ENCODE measurements at places on chromosomes 12 and 14. TPM values are rescaled to one million over a fixed set of nuclear protein-coding genes. Genes with fewer than 3 reads are reported as not detected.

DNA sequence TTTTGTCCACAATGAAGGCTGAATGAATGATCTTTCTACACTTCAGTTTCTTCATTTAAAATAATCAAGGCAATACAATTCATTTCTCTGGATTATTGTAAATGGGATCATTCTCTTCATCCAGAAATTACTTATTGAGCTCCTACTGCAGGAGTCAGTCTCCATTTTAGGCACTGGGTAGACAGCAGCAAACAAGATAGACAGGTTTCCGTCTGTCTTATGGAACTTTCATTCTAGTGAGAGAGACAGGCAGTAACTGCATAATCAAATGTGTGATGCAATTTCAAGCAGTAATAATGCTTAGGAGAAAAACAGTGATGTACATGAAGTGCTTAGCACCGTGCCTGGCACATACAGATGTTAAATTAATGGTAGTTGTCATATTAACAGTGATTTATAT is 118.9 kb downstream of the SUDS3 start:
- DNase-seq, result no peak

DNA sequence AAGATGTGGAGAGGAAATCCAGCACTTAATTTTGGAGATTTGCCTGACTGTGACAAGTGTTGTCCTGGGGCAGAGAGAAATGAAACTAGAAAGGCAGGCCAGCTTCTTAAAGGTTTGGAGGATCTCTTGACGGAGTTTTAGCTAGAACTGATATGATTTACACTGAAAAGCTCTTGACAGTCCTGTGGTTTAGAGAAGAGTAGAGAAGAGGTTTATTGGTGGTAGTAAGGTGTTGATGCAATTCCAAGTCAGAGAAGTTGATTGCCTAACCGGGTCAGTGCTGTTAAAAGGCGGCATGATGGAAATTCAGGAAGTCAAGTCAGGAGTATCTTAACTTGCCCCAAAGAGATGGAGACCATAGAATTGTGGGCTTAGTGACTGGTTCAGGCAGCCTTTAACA is 89.0 kb upstream of the TRAF3 start:
- no peak for DNase-seq

DNA sequence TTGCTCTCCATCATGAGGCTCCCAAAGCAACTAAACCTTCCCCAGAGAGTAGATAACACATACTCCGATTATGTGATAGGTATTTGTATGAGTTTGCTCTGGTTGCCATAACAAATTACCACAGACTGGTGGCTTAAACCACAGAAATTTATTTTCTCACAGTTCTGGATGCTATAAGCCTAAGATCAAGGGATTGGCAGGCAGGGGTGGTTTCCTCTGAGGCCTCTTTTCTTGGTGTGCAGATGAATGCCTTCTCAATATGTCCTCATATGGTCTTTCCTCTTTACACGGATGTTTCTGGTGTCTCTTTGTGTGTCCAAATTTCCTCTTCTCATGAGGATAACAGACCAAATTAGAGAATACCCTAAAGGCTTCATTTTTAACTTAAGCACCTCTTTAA is 285.8 kb upstream of the GRIP1 start:
- DNase-seq, result peak; percentile 41

Gene GPRC5A
- total RNA-seq, result not detected

Gene NUAK1
- not detected for total RNA-seq

Gene RASSF3
- 74.1 TPM for total RNA-seq

DNA sequence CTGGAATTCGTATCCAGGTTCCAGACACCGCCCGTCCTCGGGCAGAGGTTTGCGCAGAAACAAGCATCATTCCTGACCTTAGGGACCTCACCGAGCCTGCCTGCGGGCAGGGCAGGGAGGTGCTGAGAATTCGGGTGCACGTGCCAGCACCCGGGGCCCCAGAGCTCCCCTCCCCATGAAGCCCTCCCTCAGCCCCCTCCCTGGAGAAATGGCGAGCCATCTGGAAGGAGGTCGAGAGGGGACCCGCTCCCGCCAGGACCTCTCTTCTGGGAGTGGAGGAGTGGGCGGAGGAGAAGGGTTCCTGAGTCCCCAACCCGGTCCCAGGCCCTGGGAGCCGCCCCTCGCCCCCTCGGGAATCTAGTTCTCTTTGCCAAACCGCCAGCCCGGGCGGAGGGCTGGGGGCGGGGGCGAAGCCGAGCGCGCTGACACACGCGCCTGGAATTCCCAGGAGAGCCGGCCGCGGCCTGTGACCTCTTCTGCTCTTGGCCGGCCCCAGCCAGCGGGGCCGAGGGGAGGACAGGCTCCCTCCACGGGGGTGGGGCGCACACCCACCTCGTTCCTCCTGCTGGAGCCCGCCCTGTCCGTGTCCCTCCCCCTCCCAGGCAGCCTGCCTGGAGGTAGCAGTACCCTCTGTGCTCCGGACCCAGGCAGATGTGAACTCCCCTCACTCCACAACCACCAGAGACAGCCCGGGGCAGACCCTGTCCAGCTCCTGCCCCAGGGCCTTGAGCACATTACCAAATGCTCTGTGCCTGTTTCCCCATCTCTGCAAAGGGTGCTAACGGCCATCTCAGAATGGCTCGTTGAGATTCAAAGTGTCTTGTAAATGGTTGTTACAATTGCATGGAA is 23.0 kb upstream of the GPR132 start:
- DNase-seq, result peak; percentile 40

DNA sequence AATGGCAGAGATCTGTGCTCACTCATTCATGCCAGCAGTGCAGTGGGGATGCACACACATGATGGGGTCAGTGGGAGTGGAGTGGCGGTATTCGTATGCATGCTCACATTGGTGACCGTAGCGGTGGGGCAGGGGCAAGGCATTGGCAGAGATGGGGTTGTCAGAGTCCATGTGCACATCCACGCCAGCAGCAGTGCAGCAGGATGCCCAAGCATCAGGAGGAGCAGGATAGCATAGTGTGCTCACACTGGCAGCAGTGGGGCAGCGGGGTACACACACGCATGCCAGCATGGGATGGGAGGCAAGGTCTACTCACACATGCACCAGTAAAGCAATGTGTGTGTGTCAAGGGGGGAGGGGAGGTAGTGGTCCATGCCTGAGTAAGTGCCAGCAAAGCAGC is 89.4 kb upstream of the GARIN6 start:
- no peak for DNase-seq

Gene CLBA1
- total RNA-seq, result 1.2 TPM

DNA sequence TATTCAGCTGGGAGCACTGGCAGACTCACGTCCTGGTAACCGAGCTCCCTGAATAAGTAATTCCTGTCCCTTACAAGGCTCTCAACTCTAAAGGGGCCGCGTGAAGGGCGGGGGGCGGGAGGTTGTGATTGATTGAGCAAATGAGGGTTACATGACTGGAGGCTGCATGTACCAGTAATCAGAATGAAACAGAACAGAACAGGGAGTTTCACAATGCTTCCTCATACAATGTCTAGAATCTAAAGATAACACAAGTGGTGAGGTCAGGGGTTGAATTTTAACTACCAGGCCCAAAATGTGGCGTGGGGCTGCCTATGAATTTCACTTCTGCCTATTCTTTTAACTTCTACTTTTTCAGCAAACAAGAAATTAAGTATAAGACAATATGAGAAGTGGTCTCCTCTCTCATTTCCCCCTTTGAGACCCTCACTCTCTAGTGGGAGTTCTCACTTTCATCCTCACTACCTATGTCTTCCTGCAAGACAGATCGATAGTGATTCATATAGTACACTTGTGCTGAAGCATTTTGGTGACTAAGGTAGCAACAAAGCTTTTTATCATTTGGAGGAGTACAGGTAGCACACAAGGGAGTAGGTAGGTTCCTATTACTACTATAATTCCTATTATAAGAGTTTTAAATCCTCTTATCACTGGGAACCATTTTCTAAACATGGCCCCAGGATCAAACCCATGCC is 239.8 kb downstream of the KTN1 start:
- no peak for DNase-seq

- no peak for DNase-seq
Measured at GRCh38 chr14:52852810-52853521, 61.6 kb upstream of the GNPNAT1 start.

Gene HAL
- 0.14 TPM for total RNA-seq

DNA sequence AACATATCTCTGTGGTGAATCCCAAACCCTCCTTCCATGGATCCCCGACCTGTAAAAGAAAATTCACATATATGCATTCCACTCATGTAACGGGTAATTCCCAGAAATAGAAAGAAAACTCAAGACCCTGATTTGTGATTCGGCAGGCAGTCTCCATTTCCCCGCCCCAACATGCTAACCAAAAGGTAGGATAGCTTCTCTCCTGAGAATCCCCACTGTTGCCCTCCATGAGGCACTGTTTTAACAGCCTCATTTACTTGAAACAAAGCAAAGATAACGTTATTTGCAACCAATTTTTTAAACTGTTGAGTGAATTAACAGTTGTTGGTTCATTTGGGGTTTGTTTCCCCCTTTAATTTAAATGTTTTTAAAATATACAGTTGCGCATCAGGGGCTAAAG is 774 bp upstream of the SLC2A13 start:
- DNase-seq, result no peak

DNA sequence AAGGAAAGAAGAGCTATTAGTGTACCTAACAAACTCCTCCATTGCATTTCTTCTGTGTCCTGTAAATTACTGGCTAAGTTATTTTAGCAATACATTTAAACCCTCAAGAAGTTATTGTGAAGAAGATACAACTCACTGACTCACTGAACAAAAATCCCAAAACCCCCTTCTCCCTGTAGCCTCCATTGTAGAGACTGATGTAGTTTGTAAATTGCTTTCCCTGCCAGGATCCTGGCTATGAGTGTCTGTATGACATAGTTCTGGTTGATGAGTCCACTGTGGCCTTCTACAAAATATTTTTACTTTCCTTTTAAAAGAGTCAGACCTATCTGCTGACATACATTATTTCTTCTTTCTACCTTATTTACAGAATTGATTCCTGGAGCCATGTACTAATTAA is 155.6 kb downstream of the SLC6A15 start:
- DNase-seq, result no peak

Gene YAF2
- 33.7 TPM for total RNA-seq

Gene FBRSL1
- total RNA-seq, result 67.1 TPM

Gene NKX2-1
- total RNA-seq, result not detected

- no peak for DNase-seq
Measured at GRCh38 chr12:80313209-80313608, 130.8 kb upstream of the PTPRQ start.

GRCh38 chr14:102750376-102750775 is 26.9 kb upstream of the TRAF3 start:
- no peak for DNase-seq

Gene DDX47
- 60.8 TPM for total RNA-seq

- DNase-seq, result no peak
Measured at GRCh38 chr12:18323159-18323558, 61.8 kb downstream of the PIK3C2G start.

- DNase-seq, result no peak
Measured at GRCh38 chr14:78848234-78848820, 678.2 kb downstream of the NRXN3 start.

Gene RBM19
- total RNA-seq, result 41.7 TPM

DNA sequence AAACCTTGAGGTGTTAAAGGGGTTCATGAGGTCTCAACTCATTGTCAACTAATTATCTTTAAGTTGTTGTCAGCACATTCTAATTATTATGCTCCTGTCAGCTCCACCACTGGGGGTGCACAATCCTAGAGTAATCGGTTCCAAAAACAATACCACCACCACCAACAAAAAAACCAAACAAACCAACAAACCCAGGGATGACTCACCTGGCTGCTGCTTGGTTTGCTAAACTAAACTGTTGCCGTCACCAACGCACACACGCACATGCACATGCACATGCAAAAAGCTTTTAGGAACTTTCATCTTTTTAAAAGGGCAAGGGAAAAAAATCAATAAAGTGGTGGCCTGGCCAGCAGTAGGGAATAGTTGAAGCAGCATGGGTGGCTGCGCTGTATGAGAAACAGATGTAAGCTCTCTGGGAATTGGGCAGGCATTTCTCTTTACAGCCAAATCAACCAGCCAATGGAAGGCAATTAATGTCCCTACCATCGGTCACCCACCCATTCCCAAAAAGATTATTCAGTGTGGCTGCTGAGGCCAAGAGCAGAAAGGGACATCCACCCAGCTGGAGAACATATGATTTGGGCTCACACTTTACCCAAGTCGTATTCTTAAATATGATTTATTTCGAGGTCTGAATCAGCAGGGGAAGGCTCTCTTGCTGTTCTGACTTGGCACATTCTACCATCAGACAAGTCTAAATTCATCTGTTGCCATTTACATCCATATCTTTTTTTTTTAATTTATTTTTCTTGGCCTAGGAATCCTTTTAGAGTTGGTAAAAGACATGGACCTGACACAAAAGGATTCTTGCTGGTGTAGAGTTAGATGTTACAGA is 20.0 kb downstream of the TMEM30B start:
- DNase-seq, result no peak

- DNase-seq, result no peak
Measured at GRCh38 chr12:103881261-103881660, 40.2 kb upstream of the NT5DC3 start.

GRCh38 chr14:44370727-44371126 is 136.4 kb downstream of the FSCB start:
- DNase-seq, result no peak

- DNase-seq, result no peak
Measured at GRCh38 chr14:53501361-53502211, 348.5 kb upstream of the DDHD1 start.

Gene PTPRB
- total RNA-seq, result not detected

DNA sequence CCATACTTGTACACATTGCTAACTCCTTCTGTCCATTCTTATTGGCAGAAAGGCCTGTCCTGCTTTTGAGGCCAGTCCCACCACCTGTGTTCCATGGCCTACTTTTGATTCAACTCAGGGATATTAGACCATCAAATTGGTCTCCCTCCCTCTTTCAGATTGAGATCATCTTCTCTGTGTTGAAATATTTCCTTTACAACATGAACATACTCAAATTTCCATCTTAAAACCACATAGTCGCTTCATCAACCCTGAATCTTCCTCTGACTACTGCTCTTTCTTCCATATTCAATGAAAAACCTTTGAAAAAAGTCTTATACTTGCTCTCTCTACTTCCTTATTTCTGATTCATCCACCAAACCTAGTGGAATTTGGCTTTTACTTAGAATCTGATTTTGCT is 34.9 kb downstream of the TRMT5 start:
- DNase-seq, result no peak

Gene WIF1
- total RNA-seq, result not detected

Gene TSPAN11
- not detected for total RNA-seq

DNA sequence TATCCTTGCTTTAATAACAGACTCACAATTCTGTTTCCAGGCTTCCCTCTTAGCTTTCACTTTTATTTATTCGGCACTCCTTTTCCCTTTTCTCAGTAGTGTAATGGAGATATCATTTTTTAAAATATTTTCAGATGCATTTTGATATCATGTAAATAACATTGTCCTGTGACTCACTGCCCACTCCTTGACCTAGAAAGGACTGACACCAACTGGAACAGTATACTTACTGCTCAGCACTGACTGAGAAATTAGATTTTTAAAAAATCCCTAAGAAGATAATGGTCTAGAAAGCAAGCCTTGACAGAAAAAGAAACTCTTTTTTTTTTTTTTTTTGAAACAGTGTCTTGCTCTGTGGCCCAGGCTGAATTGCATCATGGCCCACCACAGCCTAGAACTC is 118.0 kb upstream of the FSCB start:
- DNase-seq, result no peak

- no peak for DNase-seq
Measured at GRCh38 chr12:124379938-124380754, 85.3 kb downstream of the RFLNA start.

Gene KLHL33
- total RNA-seq, result 3.6 TPM
